Aorta (tissue), 5 donors: ENCODE measurements at places on chromosomes 7 and 10. TPM values are rescaled to one million over a fixed set of nuclear protein-coding genes. Genes with fewer than 3 reads are reported as not detected.

- DNase-seq = no peak
Measured at GRCh38 chr10:32160864-32161263, 104.6 kb upstream of the KIF5B start.

DNA sequence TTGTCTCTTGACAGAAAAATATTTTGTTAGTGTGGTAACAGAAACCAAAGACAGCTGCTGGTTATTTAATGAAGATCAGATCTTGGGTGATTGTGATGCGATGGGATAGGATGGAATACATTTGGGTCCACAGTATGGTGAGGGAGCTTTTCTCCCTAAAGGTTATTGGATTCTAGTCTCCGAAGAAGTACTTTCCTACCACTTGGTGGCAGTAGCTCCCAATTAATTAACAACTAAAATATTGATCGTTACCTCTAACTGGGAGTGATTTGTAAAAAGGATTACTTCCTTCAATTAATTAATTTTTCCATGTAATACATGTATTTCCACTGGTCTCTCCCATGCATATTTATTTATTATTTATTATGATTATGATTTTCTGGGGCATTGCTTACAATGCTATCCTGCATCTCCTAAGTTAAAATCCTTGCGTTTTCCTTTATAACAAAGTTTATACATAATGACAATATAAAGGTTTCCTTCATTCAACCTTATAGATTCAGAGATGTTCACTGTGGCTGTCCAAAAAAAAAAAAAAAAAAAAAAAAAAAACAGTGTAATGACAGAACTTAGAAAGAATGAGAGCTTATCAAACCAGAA lies 25.6 kb downstream of the TMEM196 start:
- no peak for DNase-seq

- DNase-seq = no peak
Measured at GRCh38 chr7:91295576-91295975, 31.3 kb downstream of the FZD1 start.

GRCh38 chr7:149791-150636 lies 42.4 kb upstream of the FAM20C start:
- DNase-seq = peak; percentile 81

DNA sequence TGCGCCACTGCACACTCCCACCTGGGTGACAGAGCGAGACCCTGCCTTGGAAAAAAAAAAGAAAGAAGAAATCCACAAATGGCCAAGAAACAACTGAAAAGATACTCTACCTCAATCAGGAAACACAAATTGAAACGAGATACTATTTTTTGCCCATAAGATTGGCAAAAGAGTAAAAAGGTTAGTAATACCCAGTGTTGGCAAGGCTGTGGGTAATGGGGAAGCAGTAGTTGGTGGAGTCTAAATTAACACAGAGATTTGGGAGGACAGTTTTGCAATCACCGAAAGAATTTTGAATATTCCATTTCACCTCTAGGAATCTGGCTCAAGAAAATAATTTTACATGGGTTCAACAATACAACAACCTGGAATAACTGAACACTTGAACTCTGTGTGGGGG lies 19.9 kb downstream of the ABRAXAS2 start:
- no peak for DNase-seq

The NRAP gene
- not detected for total RNA-seq

The ECHDC3 gene
- total RNA-seq = 9.6 TPM
